ENCODE measurements at places on chromosomes 3 and 15.

DNA sequence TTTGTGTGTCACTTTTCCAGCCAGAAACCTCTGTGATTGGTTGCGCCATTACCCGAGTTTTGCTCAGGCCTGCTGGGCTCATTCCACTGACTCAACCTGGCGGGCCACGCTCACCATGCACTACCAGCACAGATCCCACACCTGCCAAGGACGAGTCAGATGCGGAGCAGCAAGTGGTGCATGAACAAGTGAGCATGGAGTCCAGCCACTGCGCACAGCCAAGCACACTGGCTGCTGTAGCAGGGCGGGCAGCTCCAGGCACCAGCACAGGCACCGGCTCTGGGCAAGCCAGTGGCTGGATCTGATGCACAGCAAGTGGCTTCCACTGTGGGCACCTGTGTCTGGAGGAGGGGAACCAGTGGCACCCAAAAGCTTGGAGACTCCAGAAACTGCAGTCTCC, 110.4 kb downstream of the CBLB start:
- DNase-seq = no peak

GRCh38 chr15:85639752-85640381, 154.9 kb downstream of the KLHL25 start:
- DNase-seq = no peak

- no peak for DNase-seq
Measured at GRCh38 chr3:51559411-51559888, 20.9 kb downstream of the RAD54L2 start.

DNA sequence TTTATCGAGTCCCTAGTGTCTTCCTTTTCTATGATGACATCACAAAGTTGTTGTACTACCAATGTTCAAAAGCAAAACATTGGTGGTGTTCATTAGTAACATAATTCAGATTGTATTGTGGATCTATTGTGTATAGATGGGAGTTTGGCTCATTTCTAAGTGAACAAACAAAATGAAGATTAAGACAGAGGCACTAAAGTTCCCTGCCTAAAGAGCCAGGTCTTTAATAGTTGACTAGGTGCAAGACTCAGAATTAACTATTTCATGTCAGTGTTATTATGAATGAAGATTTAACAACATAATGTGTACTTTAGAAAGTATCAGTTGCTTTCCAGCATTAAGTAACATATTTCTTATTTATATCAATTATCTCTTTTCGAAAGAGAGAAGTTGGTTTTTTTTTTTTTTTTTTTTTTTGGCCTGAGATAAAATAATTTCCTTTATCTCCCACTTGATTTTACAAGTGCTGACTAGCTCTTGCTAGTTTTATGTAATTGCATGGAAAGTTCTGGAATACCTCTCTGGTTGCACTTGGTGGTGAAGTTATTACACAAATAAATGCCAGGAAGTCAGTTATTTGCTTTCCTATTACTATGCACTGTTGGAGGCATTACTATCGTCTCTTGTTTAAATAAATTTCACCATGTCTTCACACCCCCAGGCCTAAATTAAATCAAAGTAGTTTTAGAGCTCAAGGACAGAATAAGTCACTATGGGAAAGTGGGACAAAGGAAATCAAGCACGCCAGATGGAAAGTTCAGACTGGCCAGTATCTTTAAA, 48.7 kb downstream of the NAALADL2 start:
- no peak for DNase-seq

DNA sequence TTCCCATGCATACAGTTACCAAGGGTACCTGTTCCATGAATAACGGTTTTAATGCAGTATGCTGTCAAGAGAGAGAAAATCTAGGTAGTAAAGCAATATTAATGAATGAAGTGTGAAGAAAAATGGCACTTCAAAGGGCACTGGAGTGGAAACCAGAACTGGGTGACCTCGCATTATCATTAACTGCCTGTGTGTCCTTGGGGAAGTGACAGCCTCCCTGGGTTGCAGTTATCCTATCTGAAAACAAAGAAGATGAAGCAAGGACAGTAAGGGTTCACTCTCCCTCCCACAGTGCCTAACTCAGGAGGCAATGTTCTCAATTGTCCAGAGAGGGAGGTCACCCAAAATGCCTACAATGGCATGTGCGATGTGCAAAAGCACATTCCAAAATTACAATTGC, 15.1 kb downstream of the MTHFS start:
- DNase-seq = no peak

GRCh38 chr15:45785897-45786296, 151.1 kb downstream of the SQOR start:
- no peak for DNase-seq

All from activated T-helper 9 cell treated with anti-CD3 and anti-CD28 coated beads, Interleukin-2, amount 50 U/mL, for 16 hours (primary cell).